ENCODE measurements at places on chromosomes 5 and 9. TPM values are rescaled to one million over a fixed set of nuclear protein-coding genes. Genes with fewer than 3 reads are reported as not detected.

TAF11L10 gene
- total RNA-seq = not detected

MYOZ3 gene
- total RNA-seq = not detected

FBP1 gene
- total RNA-seq = not detected

CDX1 gene
- not detected for total RNA-seq
